Activated naive CD4-positive, alpha-beta T cell treated with anti-CD3 and anti-CD28 coated beads, Interleukin-2, amount 10 ng/mL, durations not matched to agents 7 days and 5 days (primary cell): ENCODE measurements at places on chromosomes 11 and 22.

- no peak for DNase-seq
These were observed 14.0 kb downstream of the NOX4 start for GRCh38 chr11:89477175-89477574.

GRCh38 chr11:6319001-6319703, 1.1 kb downstream of the CAVIN3 start:
- no peak for DNase-seq

GRCh38 chr22:39577366-39577765, 6.8 kb downstream of the CACNA1I start:
- no peak for DNase-seq

DNA sequence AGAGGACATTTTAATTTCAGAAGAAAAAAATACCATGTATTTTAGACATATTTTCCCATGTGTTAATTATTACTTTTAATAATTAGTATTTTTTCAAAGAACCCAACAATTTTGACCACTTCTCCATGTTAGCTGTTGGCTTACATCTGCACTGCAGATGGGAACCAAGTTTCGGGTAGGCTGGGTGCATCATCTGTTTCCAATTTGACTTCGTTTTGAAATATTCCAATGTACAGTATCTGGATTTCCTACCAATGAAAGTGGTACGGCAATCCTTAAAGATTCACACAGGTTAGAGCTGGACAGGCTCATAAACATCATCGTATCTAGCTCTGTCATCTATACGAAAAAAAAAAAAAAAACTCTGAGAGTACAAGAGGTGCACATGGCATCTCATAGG, 670.2 kb downstream of the OPCML start:
- DNase-seq, result no peak

DNA sequence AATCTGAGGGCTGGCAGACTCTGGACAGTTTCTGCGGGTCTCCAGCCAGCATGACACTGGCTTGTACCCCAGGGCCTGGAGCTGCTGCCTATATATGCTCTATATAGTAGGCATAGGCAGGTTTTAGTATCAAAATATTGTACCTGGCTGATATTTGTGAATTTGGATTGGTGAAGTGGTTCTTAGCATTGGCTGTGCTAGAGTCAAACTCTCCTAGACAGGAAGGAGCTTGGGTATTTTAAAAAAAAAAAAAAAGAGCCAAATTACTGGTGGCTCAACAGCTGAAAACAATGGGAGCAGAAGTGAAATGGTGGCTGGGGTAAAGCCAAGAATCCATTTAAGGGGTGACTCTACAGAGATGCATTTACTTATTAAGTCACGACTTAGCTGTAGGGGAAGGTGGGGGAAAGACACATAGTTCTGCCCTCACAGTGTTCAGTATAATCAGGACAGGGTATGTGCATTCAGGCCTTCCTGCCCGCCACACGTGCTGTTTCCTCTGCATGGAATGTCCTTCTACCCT, 11.0 kb upstream of the MTFP1 start:
- no peak for DNase-seq

DNA sequence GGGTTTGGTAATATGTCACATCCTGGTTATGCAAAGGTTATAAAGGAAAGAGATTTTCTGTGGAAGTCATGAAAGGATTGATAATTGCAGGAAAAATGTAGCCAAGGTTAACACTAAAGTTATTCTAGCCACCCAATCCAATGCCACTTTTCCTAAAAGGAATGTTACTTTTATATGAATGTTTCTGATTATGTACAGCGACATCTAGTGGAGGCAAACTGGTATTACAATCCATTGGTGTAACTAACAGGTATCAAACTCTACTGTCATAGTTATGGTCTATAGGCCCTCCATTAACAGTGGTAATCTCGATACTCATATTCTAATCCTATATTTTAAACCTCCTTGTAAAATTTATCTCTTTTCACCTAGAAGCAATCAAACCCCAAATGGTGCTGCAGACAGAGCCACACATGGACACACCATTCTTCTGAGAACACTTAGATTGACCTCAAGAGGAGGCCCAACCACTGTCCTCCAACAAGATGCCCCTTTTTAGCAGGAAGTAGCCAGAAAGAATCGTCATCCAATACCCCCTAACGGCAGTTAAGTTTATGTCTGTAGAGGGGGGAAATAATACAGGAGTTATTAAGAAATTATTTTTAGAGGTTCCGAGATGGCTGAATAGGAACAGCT, 74.9 kb upstream of the RAG2 start:
- DNase-seq, result no peak

DNA sequence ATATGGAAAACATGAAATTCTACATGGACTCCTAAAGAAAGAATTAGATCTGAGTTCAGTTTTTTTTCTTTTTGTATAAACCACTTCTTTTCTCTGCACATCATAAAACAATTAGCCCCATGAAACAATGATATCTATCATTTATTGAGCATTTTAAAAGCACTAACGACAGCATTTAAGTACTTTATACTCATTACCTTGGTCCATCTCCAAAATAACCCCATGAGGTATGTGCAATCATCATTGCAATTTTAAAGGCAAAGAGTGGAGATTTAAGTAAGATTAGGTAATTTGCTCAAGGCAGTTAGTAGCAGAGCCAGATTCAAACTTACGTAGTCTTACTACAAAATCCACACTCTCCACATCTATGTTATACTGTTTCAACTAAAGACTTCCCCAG, 177.7 kb upstream of the RAG2 start:
- DNase-seq, result no peak

- DNase-seq, result no peak
These were observed 4.6 kb downstream of the BID start for GRCh38 chr22:17769716-17770082.

DNA sequence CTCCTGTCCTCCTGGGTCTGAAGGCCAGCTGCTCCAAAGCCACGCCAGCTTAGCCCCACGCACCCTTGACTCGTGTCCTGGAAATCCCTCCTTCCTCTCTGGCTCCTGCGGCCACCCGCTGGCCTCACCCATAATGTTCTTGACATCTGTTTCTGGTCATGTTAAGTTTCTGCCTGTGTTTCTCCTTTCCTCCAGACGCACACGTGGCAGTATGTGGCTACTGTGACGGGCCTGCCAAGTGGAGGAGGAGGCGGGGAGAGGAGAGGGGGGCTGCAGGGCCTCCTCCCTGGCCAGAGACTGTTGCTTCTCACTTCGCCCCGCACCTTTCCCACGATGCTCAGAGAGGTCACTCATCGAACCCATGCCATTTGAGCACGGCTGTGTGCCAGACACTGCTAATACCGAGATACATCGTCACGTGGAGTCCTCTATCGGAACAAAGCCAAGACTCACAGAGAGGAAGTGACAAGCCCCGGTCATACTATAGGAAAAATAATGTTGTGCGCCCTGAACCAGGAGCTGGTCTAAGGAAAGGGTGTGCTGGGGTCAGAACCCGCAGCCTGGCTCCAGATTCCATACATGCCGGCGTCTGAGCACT, 11.5 kb downstream of the C1QTNF6 start:
- peak; percentile 23 for DNase-seq
